ENCODE measurements at places on chromosomes 2 and 18. TPM values are rescaled to one million over a fixed set of nuclear protein-coding genes. Genes with fewer than 3 reads are reported as not detected.

NAT8 gene
- not detected for total RNA-seq

GNLY gene
- not detected for total RNA-seq

NYAP2 gene
- total RNA-seq: not detected

CYP26B1 gene
- 0.27 TPM for total RNA-seq

NDUFAF7 gene
- total RNA-seq: 10.4 TPM

PARD6G gene
- 0.43 TPM for total RNA-seq

AQP12A gene
- total RNA-seq: not detected

UGT1A3 gene
- total RNA-seq: not detected

HK2 gene
- total RNA-seq: 47.8 TPM

GRCh38 chr2:100720445-100720844 lies 99.5 kb upstream of the NPAS2 start:
- DNase-seq: no peak

GRCh38 chr18:5842653-5843052 lies 52.7 kb downstream of the TMEM200C start:
- DNase-seq: no peak

GRCh38 chr2:69474688-69475087 lies 37.5 kb upstream of the NFU1 start:
- no peak for DNase-seq

GRCh38 chr2:221969087-221969829 lies 329.5 kb downstream of the PAX3 start:
- DNase-seq: peak; percentile 45

DNA sequence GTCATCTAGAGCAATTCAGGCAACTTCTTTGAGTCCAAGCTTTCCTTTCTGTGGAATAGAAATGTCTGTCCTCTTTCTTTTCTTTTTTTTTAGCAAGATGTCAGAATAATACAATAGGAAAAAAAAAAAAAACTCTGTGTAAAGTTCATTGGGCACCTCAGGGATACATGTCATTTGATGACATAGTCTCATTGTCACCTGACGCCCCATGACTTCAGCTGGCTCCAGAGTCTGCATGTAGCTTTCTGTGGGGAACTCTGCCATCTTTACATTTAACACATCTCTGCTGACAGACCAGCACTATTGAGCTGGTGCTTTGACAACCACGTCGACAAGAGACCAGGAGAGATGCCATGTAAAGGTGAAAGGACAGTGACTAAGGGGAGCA lies 172.5 kb upstream of the KLF7 start:
- DNase-seq: no peak

- DNase-seq: peak; percentile 95
Measured at GRCh38 chr2:64838817-64839216, 150.4 kb upstream of the SLC1A4 start.

DNA sequence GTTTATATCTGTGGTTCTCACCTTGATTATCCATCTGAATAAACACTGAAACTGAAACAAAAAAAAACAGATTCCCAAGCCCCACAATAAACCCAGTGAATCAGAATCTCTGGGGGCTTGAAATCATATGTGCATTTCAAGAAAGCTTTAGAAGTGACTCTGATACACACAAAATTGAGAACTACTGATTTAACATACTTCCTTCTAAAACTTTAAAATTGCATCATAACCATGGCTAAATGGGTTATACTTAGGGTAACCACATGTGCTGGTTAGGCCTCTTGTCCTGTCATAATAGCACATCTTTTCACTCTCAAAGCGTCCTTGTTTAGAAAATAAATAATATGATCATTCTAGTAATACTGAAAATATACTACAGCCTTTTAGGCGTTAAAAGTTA lies 100.9 kb downstream of the ATAD2B start:
- DNase-seq: no peak

DNA sequence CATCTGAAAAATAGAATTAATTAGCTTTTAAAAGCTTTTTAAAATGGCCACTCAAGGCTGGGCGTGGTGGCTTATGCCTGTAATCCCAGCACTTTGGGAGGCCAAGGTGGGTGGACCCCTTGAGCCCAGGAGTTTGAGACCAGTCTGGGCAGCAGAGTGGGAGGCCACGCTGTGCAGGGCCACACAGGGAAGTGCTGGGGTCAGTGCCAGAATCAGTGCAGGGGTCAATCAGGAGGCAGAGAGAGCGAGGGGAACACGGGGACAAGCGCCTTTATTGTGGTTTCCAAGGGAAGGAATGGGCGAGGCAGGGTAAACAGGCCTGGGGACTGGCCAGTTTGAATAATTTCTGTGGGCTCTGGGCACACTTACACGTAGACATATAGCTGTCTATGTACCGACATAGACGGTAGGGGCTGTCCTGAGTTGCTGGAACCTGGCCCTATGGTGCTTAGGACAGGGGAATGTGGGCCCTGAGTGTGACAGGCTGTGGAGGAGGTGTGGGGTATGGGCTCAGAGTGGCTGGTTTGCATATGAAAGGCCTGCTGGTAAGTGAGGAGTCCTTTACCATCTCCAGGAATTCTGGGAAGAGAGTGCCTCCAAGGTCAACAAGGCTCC lies 42.9 kb downstream of the DYSF start:
- no peak for DNase-seq

- no peak for DNase-seq
Measured at GRCh38 chr2:55031505-55031904, 18.7 kb downstream of the RTN4 start.

GRCh38 chr2:190678444-190679162 lies 29.7 kb downstream of the NAB1 start:
- no peak for DNase-seq

- no peak for DNase-seq
Measured at GRCh38 chr2:9556121-9556743, 602 bp upstream of the ADAM17 start.

GRCh38 chr2:188345831-188346458 lies 54.3 kb downstream of the GULP1 start:
- peak; percentile 7 for DNase-seq

GRCh38 chr18:31679791-31680432 lies 4.5 kb downstream of the B4GALT6 start:
- DNase-seq: no peak

DNA sequence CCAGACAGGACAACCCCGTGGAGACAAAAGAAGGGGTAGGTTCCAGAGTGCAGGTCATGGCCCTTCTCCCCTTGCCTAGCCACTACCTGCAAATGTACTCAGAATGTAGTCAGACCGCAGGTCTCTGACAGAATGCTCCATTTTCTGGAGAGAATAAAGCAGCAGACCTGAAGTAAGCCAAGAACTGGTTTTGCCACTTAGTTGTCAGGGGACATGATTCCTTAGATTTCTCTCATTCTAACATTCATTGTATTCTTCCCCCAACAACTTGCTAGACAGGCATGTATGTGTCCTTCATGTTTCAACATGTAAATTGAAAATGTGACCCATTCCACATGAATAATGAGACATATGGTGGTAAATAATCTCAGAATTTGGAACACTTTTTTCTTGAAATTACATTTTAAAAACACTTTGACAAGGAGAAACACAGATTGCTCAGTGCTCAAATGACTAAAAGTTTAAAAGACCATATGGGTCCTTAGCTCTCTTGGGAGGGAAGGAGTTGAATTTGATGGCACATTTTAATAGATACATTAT lies 142.4 kb downstream of the CCBE1 start:
- no peak for DNase-seq

- no peak for DNase-seq
Measured at GRCh38 chr2:1053786-1054185, 103.1 kb downstream of the SNTG2 start.

DNA sequence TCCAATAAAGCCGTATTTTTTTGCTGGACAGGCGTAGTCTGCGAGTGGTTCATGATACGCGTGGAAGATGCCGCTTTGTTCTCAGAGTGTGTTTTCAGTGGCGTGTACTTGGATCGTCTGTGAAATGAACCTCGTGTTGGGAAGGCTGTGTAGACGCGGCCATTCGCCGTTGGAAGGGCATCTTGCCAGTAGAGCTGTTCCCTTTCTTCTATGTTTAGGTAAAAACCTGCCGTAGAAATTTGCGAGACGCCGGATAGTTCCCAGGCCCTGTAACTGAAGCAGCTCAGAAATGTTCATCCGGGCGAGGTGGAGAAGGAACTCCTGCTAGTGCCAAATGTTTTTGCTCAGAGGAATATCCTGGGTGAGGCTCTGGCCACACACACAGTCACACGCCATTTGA lies 133.6 kb downstream of the NFATC1 start:
- no peak for DNase-seq

DNA sequence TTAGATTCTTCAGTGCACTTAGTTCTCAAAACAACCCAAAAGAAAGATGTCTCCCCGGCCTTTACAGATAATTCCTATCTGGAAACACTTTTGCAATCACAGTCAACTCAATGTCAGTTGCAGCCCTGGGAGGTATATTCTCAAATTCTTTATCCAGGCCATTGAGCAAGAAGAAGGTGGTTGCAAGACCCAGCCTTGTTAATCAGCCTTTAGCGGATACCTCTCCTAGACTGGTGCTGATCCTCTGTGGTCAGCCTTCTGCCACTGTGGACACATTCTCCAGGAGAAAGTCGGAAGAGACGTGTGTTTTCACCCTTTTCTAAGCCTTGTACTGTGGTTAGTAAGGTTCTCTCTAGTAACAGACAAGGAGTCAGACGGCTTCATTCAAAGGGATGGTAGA lies 7.8 kb upstream of the FZD7 start:
- DNase-seq: no peak

DNA sequence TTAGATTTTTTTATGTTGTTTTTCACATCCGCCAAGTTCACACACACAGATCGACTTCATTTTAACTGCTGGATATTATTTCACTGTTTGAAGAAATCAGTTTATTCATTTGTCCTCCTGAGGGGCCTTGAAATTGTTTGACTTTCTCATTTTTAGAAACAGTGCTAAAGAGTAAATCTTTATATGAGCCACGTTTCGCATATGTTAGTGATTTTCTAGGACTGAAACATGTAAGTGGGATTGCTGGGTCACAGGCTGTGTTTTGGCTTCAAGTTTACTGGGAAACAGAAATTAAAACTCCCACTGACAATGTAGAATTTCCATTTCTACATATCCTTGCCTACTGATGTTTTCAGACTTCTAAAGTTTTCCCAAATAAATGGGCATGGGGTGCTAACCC lies 363.8 kb downstream of the NCKAP5 start:
- DNase-seq: no peak

DNA sequence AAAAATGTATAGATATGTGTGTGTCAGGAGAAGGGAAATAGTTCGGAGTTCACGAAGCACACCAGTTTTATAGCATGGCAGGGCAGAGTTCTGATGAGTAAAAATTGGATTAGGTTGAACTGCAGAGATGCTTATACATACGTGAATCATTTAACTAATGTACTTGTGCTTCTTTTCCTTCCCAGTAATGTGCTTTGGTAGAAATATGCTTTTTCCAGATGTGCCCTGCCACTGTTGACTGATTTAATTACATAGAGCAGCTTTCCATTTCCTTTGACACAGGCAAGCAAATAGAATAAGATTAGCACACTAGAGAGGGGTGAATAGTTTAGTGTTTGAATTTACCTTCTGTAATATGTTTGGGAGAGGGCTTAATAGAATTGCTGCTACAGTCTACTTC lies 28.9 kb upstream of the ARMC9 start:
- DNase-seq: no peak

DNA sequence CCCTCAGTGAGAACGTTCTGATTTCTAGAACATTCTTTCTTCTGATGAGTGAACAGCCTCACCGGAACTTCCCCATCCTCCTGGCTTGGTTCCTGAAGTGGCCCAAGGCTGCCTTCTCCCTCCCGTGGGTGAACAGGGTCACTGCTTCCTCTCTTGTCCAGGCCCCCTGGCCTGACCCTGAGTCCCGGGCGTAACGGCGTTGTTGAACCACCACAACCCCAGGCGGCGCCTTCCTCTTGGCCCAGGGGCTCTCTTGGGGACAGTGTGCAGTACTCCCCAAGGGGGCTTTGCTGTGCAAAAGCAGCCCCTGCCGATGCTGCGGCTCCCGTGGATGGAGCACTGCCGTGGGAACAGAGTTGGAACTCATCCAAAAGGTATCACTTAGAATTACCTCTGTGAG lies 147.2 kb downstream of the TSN start:
- DNase-seq: no peak

DNA sequence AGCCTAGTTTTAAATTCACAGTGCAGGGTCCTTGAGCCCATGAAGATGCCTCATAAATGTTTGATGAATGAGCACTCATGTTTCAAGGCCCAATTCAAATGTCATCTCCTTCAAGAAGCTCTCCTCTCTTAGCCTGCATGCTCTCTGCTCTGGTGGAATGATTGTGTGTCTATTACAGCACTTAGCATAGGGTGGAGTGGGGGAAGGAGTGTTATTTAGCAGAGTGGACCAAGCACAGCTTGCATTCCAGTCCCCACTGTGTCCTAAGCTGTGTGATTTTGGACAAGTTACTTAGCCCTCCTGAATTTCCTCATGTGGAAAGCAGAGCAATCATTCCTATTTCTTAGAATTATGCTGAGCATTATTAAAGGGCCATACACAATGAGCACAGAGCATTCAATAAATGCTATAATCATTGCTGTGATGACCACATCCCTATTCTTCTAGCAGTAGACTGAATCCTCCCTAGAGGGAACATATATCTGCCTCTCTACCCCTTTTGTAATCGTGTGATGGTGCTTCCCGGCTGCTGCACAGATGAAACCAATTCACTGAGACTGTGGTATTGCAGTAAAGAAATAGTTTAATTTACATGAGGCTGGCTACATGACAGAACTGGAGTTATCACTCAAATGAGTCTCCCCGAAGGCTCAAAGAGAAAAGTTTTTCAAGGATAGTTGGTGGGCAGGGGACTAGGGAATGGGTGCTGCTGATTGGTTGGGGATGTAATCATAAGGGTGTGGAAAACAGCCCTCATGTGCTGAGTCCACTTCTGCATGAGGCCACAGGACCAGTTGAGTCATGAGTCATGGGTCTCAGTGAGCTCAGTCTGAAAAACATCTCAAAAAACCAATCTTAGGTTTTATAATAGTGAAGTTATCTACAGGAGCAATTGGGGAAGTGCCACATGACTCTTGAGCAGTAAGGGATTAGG lies 173.4 kb upstream of the NDUFV2 start:
- no peak for DNase-seq

- DNase-seq: no peak
Measured at GRCh38 chr2:33681364-33681757, 82.3 kb upstream of the FAM98A start.

DNA sequence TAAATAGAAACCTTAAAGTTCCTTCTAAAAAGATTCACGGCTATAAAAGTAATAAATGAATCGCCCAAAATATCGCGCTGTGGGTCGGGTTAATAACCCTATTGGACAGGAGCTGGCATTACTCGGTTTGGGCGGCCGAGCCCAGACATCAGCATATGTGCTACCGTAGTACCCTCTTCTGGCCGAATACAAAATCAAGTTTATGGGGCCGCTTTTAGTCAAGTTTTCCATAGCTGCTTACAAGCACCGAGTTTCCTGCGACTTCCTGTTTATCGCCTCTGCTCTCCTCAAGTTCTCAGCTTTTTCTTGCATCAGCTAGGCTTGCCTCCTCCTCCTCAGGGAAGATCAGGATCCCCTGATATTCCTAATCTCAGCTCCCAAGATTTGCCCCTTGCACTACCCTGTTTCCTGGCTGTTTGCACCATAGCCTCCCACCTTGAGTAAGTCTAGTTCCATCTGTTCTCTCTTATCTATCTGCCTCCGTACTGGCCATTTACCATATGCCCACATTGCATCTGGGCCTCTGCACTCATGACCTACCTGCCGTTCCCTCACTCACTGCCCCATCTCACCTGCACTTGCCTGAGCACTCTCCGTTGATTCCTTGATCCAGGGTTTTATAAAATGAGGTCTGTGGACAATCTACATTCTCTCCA lies 56.1 kb downstream of the SLC35F5 start:
- DNase-seq: no peak

All from HFFc6 (cell line).